ENCODE measurements at places on chromosomes 5 and 9.

- DNase-seq = no peak
Observed at GRCh38 chr5:75381456-75381855, 44.4 kb downstream of the HMGCR start.

GRCh38 chr5:180820788-180821321 is 18.2 kb upstream of the MGAT1 start:
- no peak for DNase-seq

GRCh38 chr9:93612052-93612795 is 35.8 kb downstream of the PHF2 start:
- DNase-seq = no peak

GRCh38 chr5:132190161-132190817 is 37.4 kb downstream of the P4HA2 start:
- DNase-seq = peak; percentile 74

GRCh38 chr9:88871669-88872068 is 119.6 kb upstream of the S1PR3 start:
- DNase-seq = no peak

Measured in EL (cell line).